ENCODE measurements at places on chromosomes 2 and 18.

DNA sequence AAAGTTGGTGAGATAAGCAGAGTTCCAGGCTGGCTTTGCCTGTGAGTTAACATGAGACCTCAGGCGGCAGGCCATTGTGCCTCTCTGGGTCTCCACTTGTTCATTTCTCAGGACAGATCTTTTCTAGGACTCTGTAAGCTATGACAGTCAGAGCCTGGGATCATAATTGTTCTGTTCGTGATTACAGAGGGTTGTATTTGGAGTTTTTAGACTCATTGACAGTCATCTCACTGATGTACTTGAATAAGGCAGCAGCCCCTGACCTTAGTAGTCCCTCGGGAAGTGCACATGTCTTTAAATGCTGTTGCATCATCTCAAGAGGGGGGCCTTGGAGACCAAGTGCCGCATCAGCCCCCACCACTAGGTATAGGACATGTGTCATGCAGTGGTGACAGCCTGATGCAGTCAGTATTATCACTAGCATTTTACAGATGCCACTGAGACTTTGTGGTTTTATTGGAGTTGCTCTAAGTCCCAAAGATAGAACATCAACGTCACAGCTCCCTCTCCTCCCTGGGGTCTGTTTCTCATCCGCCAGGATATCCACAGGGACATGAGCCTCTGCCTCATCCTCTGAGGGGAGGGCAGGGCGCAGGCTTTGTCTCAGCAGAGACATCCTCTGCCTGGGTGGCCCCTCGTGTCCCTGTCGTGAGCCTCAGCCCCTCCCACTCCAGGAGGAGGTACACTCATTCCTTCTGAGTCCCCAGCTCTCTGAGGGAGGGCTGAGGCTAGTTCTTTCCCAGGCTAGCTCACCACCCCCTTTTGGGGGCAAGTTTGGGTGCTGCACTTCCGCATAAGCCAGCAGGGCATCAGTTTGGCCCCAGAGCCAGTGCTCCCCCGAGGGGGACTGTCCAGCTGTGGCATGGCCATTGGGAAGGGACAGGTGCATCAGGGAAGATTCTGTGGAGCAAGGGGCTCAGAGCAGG, 14.1 kb downstream of the GLI2 start:
- no peak for DNase-seq

DNA sequence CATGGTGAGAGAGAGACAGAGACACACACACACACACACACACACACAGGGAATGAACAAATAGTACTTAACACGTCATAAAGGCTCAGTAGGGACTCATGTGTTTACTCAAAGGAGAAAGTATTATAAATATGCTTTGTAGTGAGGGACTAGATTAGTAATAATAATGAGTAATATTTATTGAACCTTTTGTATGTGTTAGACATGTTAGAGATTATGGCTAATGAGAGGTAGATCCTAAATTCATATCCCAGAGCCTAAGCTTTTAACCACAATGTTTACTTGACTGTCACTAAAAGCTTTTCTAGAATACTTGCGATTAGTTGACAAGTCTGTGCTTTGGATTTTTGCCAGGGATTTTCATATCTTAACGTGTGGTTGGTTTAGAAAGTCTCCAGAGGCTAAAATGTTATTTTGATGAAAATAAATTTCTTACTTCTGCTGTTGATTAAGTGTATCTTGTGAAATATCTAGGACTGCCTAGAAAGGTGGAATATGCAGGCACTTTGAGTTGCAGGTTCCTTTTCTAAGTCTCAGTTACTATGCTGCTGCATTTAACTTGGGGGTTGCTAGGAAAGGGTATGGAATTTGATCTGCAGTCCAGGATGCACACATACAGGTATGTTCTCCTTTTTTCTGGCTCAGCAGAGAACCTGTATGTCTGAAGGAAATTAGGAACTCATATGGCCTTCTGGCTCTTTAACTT, 64.5 kb downstream of the UBR3 start:
- DNase-seq: no peak

DNA sequence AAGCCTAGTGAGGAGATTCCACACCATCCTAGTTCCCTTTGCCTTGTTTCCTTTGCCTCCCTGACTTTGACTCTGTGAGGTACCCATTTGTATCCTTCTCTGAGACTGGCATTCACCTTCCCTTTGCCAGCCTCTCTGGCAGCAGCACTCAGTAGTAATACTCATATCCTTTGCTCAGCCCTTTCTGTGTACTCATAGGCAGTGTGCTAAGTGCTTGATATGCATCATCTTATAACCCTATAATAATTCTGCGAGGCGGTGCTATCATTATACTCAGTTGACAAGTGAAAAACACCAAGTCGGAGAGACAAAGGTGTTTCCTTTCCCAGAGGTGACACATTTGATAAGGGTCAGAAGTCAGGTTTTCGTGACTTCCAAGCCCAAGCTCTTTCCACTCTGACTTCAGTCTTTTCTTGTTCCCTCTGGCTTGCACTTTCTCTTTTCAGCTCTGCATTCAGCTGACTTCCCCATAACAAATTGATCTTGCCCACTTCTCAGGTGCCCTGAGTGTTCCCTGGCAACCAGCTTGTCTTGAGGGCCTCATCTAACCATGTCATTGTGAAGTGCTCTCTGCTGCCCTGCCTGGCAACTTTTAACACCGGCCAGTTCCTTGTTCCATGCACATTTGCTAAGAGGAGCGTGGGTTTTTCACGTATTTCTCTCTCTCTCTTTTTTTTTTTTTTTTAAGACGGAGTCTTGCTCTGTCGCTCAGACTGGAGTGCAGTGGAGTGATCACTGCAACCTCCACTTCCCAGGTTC, 94.5 kb upstream of the UPP2 start:
- DNase-seq: peak; percentile 31

DNA sequence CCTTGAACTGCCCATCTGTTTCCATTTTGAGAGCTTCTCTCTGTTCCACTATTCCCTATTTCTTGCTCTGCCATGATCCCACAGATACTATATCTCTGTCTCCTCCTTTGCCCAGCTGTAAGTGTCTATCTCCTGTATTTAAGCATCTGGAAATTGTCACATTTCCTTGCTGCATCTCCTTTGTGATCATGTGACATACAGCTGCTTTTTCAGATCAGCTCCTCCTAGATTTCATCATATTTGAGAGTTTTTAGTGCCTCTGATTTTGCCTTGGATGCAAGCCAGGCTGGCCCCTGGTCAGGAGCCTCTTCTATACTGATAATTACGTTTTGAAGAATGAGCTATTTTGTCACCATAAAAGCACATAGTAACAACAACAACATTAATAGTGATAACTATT, 131.7 kb upstream of the TNP1 start:
- DNase-seq: no peak

GRCh38 chr2:234355021-234355720, 141.7 kb downstream of the ARL4C start:
- DNase-seq: no peak

DNA sequence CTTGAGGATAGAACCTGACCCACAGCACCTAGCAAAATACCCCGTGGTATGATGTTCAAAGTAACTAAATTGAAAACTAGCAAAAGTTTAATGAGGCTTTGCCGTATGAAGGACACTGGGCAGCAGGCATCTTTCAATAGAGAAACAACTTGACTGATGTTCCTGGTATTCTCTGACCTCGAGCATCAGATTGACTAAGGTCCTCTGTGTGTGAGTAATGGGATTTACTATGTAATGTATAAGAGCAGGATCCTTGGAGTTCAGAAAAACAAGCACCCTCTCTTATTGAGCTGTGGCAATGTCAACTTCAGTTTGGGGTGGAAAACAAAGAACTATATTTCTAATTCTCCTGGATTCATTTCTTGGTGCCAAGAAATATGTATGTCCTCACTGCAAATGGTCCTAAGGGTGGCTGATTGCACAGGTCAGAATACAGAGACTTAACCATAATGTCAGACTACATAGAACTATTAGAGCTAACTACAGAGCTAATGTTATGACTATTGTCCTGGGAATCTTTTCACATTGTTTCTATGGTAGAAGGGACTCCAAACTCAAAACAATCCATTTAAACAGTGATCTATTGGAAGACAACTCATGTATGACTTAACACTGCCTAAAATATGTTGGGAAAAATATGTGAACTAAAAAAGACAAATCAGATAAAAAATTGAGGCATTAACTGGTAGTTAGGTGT, 4.4 kb downstream of the TNFAIP6 start:
- peak; percentile 60 for DNase-seq

DNA sequence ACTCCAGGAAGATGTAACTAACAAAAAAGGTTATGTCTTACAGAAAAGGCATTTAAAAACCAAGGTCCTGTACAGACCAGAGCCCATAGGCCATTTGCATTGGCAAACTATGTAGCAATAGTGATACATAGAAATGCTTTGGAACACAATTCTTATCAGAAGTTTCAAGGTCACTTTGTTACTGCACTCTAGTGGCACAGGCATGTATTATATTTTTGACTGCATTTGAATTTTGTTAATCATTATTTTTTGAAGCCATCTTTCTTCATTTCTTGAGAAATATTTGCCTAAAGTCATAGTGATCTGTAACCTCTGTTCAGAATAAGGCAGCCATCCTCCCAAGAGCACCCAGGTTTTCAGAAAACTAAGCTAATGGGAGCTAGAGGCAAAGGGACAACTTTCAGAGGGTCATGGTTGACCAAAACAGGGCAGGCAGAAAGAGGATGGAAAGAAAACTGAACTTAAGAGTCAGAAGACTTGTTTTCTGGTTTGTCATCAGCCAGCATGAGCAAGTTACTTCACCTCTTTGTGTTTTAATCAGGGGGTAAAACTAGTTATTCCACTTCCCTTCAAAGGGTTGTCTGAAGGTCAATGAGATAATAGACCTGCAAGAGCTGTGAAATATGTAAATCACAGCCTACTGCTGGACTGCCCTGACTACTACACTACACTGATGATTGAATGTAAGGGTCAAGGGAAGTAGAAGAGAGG, 41.5 kb downstream of the SLC38A11 start:
- DNase-seq: peak; percentile 70

DNA sequence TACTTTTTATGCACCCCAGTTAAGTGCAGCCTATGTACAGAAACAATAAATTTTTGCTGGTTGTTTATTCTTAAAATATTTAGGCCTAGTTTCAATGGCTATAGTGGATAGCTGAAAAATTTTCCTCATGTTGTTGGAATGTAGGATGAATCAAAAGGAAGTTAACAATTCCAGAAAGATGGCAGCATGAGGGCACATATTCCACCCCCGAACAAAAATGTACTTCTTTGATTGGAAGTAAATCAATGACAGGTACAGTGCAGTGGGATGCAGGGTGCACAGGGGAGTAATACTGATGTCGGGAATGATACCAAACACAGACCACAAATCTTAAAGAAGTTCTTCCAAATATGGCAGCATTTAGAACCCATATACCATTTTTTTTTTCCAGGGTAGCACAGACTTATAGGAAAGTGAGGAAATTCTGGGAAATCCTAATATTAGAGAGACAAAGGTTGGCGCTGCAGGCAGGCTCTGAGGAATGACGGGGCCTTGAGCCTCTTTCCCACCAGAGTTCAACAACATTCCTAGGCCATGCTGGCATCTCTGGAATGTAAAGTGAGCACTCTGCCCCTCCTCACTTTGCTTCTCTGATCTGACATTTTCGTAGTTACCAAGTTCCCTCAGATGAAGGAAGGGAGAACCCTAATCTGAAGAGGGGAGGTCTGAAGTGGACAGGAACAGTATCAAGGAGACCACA, 36.6 kb upstream of the IKZF2 start:
- no peak for DNase-seq

- no peak for DNase-seq
Measured at GRCh38 chr2:13050764-13051163, 334.0 kb downstream of the TRIB2 start.

DNA sequence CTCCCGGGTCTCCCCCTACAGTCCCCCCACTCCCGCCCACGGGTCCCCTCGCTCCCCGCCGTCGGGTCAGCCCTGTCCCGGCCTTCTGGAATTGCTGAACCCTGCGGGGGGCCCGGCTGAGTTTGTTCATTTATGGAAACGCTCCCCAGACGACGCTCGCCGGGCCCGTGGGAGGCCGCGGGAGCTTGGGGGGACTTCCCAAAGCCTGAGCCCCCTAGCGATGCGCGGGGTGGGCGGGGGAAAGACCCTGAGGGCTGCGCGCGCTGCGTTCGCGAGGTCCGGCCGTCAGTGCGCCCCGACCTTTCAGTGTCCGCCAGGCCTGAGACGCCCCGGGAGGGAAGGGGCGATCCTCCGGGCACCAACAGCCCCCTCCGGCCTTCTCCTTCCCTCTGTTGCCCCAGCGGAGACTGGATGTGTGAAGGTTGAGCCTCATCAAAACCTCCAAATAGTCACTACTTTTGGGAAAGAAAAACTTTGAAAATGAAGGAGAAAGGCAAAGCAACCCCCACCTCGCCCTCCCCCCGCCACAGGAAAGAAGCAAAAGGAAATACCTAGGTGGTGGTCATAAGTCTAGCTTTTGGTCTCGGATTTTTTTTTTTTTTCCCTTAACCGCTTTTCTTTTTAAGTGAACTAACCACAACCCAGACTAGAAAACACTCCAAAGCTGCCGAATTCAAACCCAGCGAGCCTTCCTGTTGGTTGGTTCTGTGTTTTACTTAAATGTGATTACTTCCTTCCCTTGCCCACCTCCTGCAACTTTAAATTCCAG, 509 bp upstream of the CYS1 start:
- DNase-seq: no peak

DNA sequence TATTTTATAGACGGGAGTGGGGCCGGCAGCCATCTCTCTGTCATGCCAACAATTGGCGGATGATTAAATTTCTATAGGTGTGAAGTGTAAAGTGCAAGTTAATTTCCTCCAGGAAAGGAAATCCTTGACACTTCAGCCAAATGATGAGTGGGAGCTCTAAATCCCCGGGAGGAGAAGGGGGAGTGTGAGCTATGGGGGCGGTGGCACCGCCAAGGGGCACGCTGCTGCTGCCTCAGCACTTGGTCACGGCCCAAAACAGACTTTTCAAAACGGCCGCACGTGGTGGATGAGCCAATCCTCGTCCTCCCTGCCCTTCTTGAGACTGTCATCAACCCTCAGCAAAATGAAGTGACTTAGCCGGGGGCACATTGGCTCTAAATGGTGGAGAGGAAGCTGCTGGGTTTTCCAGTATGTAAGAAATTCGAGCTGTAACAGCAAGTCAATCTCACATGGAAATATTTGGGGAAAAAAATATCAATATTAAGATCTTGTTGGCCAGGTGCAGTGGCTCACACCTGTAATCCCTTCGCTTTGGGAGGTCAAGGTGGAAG, 200.8 kb downstream of the TFCP2L1 start:
- DNase-seq: no peak

All from suppressor macrophage treated with lipopolysaccharide for 1 hour (primary cell).